ENCODE measurements at places on chromosomes 5 and 9. TPM values are rescaled to one million over a fixed set of nuclear protein-coding genes. Genes with fewer than 3 reads are reported as not detected.

The RXRA gene
- total RNA-seq = 72.7 TPM

The CEL gene
- 0.28 TPM for total RNA-seq

The FOXD4L3 gene
- not detected for total RNA-seq

The KCNIP1 gene
- 0.25 TPM for total RNA-seq

The DHX29 gene
- total RNA-seq = 27.6 TPM

The EDIL3 gene
- total RNA-seq = 4.0 TPM

The SLC25A2 gene
- 2.0 TPM for total RNA-seq

The SPINK7 gene
- total RNA-seq = not detected

The FAT2 gene
- total RNA-seq = 0.24 TPM

The ACSL6 gene
- total RNA-seq = not detected

The PCDHA1 gene
- total RNA-seq = not detected

The LCN9 gene
- total RNA-seq = not detected

The OTULINL gene
- 11.0 TPM for total RNA-seq

The IL5 gene
- not detected for total RNA-seq

The NR5A1 gene
- not detected for total RNA-seq

The SLC4A9 gene
- total RNA-seq = 0.12 TPM

The PCDHA5 gene
- total RNA-seq = 0.46 TPM

The ST6GALNAC6 gene
- total RNA-seq = 159 TPM

All from omental fat pad (tissue), 4 donors.